ENCODE measurements at places on chromosomes 5 and 9.

GRCh38 chr9:137301081-137301947 is 757 bp downstream of the NRARP start:
- DNase-seq, result no peak

GRCh38 chr5:75558981-75559632 is 47.4 kb downstream of the POLK start:
- DNase-seq, result no peak

DNA sequence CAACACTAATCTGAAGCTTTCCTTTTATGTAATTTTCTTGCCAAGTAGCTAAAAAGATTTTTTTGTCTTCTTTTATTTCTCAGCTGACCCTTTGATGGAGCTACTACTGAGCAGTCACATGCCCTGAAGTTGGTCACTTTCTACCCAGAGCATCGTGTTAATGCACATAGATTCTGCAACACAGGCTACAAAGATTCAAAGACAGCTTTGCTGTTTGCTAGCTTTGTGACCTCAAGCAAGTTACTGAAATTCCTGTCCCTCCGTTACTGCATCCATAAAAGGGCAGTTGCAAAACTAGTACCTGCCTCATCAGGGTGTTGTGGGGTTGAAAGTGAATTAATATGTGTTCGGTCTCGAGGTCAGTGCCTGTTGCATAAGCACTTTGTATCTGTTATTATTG is 179.9 kb downstream of the GAS1 start:
- no peak for DNase-seq

- DNase-seq, result no peak
Observed at GRCh38 chr5:149217096-149217802, 54.4 kb upstream of the AFAP1L1 start.

DNA sequence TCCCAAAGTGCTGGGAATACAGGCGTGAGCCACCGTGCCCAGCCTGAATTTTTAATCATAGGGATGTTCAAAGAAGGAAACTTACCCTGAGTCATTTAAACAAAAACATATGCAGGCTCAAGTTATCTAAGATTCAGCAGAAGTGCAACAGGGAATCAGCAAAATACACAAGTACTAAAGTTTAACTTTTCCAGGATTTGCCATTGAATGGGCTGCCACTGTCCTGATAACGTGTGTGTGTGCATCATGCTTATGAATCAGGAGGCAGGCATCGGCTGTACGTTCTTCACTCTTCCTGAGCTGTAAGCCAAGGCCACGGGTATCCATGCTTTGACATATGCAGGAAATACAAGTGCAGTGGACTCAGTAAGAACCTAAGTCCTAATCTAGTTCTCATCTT is 48.8 kb upstream of the FST start:
- no peak for DNase-seq

DNA sequence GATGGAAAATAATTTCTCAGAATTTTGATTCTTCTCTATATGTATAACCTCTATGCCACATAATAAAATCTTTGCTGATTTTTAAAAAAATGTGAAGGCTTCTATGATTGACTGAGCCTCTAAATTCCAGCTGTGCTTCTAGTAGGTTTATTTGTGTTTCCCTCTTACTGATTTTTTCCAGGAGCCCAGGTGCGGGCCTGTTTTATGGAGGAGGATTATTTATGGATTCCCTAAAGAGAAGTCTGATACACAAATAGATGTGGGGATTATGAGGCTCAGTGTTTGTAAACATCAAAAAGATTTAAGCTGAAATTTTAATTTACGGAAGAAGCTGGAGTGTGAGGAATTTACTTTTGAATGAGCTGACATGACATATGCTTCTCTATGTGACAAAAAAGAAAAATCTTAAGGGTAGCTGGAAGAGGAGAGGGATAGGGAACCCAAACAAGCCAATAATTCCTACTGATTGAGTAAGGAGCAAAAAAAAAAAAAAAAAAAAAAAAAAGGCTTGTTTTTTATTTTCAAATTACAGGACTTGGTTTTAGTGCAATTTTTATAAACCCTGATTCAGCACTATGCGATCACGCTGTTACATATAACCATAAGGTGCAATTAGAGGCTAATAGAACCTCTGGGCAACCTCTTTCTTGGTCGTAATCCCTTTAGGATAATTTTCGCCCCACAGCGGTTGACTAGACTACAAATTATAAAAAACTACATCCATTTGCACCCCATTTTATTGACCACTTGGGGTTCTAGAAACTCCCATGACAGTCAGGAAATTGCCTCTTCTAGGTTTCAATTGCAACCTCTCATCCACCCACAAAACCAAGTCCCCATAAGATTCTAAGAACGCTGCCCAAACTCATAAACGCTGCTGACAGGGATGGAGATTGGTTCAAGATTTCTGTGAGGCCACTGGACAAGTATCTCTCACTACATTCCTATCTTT is 44.4 kb upstream of the RAI14 start:
- DNase-seq, result no peak

DNA sequence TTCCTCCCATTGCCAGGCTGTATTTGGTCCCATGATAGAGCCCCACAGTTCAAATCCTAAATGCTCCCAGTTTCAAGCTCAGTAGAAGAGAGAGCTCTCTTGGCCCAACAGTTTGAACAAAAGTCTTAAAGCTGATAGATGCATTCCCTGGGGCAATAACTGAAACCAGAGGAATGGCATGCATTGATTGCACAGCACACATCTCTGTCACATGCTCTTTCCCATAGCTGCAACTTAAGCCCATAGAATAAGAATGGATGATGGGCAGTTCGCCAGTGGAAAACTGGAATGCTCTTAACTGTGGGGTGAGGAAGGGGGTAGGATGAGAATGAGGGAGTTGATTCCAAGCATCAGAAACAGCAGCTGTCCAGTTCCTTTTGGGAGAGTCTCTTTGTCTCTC is 1942.4 kb upstream of the WWC1 start:
- no peak for DNase-seq

DNA sequence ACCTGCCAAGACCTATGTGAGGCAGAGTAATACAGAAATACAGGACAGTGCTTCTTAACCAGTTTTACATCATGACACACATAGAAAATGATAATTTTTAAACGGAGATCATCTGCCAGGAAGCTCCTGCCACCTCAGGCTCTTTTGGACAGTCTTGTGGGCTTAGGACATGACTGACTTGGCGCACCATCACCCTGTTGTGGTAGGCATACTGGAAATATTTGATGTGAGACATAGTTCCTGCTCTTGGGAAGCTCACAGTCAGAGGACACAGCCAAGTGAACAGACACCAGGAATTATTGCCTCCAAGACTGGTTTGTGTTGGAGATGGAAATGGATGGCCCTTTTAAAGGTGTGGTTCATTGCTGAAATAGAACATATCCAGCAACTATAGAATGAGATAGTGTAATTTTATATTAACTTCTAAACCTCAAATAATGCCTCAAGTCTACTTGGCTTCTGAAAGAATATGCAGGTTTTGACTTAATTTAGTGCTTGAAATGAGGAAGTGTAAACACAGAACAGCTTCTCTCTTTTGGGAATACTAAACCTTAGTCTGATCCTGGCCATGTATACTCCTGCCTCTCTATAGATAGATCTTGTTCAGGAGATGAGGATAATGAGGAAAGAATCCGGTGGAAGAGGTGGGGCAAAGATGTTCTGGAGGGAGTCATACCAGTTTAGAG is 19.7 kb downstream of the CPEB4 start:
- no peak for DNase-seq

- DNase-seq, result no peak
Observed at GRCh38 chr9:97510797-97511654, 9.6 kb downstream of the TMOD1 start.

GRCh38 chr9:86645303-86645702 is 291.1 kb upstream of the TUT7 start:
- DNase-seq, result no peak

All from cortex of kidney (tissue), 1 donor.